Effector CD8-positive, alpha-beta T cell (primary cell): ENCODE measurements at places on chromosomes 6 and 20.

DNA sequence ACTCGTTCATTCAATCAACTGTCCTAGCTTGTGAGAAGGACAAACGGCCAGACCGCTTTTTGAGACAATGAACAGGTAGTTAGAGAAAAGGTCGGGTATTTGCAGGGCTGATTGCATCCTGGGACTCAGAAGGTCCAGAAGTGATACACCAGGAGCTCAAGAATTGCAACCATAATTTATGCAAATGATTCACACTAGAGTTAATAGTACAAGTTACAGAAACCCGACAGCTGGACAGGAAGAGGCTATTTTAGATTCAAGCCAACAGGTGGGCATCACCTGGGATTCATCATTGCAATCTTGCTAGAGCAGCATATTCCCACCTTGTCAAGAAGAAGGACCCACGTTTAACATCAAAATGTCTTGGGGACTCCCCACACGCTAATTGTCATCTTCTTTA, 83.5 kb downstream of the TNFAIP3 start:
- no peak for DNase-seq

- peak; percentile 28 for DNase-seq
Observed at GRCh38 chr6:391559-392440, at the start of gene IRF4. TSS of gene IRF4 (plus strand) at chr6:391752. CDS start at chr6:393153, 1,401 bp downstream.

GRCh38 chr6:56692523-56693245, 50.0 kb upstream of the DST start:
- no peak for DNase-seq

GRCh38 chr6:55980627-55981211, 105.3 kb upstream of the BMP5 start:
- DNase-seq, result no peak

- DNase-seq, result no peak
Observed at GRCh38 chr6:126720304-126720703, 380.4 kb downstream of the CENPW start.

- no peak for DNase-seq
Observed at GRCh38 chr6:99491171-99491570, 24.1 kb downstream of the USP45 start.

DNA sequence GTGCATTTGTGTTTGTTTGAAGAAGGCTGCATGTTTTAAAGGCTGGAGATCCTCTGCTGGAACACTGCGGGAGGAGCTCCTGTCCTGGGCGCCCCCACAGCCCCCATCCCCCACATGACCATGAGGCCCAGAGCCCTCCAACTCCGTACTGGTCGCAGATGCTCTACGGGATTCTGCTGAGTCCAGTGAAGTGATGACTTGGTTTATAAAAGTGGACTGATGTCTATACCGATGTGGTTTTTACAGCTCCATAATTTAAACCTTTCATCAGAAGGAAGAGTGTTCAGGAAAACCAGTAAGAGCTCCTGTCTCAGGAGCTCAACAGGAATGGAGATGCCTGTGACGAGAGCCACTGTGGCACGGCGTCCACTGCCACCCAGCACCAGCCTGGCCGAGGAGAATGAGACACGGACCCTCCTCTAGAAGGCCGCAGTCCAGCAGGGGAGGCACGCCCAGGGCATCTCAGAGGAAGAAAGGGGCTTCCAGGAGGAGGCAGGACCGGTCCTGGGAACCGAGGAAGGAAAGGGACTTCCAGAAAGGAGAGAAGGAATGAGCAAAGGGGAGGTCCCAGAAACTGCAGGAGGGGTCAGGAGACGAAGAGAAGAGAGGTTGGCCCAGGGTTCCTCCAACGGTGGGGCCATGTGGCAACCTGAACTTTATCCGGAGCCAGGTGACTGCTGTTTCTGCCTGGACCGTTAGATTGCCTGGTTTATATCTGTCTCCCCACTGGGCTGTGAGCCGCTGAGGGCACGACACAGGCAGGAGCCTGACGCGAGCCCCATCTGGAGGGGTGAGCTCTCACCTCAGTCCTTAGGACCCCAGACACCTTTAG, 26.9 kb downstream of the BFSP1 start:
- no peak for DNase-seq

- no peak for DNase-seq
Observed at GRCh38 chr6:163802267-163802666, 387.7 kb downstream of the QKI start.

DNA sequence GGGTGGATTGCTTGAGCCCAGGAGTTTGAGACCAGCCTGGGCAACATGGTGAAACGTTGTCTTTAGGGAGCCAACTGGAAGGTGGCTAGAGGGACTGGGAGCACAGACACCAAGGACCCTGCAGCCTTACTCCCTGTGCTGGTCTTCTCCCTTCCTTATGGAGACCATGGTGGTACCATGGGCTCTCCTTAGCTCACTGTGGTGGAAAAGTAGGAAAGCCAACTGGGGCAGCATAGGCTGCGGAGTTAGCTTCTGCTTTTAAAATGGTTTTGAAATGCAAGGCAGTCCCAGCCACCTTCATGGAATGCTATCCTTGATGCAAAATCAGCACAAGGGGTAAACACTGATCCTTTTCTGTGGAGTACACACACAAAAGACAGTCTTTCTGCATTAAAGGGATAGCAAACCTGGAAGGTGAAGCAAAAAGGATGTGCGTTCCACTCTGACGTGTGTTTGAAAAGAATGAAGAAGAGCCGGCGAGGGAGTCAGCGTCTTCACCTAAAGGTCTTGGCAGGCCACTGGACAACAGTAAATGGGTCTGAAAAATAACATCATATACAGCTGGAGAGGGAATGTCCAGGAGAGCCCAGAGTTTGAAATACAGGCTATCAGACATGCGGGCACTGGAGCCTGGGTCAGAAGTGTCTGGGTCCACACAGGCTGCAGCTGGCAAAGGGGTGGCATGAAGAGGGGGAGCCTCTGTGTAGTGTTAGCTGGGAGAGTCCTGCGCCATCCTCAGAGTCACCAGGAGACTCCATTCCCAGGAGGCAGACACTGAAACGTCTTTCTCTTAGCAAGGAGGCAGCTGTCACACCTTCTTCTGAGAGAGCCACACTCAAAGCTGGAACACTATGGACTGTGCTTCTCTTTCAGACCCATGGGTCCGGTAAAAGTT, 58.5 kb downstream of the GPR6 start:
- DNase-seq, result no peak

- DNase-seq, result no peak
Observed at GRCh38 chr20:50308166-50308512, 117.5 kb downstream of the CEBPB start.

DNA sequence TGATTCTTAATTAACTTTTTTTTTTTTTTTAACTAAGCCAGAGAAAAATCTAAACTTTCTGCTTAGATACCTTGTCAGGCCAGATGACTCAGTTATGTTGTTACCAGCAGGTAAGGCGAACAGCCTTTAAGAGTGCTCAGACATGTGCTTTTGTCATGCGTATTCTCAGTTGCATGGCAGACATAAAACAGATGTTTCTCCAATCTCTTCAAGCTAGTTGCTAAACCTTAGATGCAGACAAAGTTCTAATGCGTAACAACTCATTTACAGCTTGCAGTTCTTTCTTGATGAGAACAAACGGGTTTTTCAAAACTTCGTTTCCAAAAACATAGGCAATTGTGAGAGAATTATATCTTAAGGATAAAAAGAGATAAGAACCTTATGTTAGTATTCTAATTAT, 49.6 kb upstream of the GFRAL start:
- no peak for DNase-seq

GRCh38 chr6:46932526-46933319, 11.0 kb upstream of the ADGRF5 start:
- DNase-seq, result no peak

DNA sequence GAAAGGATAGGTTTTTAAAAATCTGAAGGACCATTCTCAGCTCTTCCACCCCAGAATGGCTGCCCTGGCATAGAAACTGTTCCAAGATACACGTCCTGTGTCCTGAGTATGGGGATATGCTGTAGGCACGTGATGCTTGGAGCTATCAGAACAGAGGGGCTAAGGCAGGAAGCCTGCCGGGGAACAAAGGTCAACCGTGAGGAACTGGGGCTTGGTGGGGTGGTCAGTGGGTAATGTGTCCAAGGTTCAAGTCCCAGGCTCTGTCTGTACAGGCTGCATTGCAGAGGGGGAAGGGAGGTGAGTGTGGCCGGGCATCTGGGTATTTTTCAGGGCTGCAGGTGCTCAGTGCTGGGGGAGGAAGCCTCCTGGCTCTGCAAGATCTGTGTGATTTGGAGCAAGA, 479.6 kb upstream of the CHD6 start:
- DNase-seq, result no peak

GRCh38 chr6:133983099-133983939, 30.3 kb downstream of the TBPL1 start:
- DNase-seq, result peak; percentile 2

DNA sequence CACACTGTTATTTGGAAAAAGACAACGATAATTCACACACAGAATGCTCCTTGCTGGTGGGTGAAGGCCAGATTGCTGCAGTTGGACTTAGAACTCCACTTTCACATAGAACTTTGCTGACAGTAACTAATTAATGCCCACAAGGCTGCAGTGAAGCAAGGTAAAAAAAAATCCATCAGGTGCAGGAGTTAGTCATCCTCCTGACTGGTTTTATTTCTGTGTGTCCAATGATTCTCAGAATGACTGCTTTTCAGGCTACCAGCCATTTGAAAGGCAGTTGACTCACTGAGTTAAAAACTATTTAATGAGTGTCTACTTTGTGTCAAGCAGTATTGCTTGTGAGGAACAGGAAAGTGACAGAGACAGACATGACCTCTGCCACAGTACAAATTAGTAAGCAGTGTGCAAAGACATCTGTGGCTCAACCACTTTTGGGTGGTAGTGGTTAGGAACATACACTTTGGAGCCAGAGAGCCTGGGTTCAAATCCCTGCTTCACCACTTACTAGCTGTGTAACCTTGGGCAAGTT, 41.9 kb downstream of the ELOVL5 start:
- no peak for DNase-seq

DNA sequence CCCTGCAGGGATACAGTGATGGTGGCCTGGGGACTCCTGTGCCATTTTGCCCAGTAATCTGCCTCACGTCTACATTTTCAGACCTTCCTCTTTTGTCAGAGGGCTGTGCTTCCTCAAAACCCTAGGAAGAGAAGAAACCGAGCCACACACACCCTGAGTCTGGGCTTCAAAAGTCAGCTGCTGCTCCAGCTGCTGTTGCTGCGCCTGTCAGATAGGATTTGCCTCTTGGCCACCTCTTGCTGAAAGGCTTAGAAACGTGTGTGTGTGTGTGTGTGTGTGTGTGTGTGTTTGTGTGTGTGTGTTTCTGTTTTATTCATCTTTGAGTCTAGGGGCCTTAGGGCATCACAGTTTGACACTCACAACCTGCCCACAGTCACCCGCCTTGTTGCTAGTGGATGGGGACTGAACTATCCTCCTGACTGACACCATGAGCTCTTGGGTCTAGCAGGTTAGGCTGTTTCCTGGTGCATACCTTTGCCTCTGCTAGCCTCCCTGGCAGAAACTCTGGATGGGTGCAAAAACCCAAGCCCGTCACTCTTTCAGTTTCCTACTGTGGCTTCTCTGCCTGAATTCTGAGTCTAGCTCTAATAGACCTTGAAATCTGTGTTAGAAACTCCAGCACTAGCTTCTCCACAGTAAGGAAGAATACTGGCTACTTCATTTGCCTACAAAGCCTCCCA, 94.9 kb upstream of the CEP85L start:
- DNase-seq, result no peak

DNA sequence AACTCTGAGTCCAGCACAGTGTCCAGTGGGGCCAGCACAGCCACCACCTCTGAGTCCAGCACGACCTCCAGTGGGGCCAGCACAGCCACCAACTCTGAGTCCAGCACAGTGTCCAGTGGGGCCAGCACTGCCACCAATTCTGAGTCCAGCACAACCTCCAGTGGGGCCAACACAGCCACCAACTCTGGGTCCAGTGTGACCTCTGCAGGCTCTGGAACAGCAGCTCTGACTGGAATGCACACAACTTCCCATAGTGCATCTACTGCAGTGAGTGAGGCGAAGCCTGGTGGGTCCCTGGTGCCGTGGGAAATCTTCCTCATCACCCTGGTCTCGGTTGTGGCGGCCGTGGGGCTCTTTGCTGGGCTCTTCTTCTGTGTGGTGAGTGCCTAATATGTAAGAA, 3.8 kb downstream of the MUC21 start:
- no peak for DNase-seq

DNA sequence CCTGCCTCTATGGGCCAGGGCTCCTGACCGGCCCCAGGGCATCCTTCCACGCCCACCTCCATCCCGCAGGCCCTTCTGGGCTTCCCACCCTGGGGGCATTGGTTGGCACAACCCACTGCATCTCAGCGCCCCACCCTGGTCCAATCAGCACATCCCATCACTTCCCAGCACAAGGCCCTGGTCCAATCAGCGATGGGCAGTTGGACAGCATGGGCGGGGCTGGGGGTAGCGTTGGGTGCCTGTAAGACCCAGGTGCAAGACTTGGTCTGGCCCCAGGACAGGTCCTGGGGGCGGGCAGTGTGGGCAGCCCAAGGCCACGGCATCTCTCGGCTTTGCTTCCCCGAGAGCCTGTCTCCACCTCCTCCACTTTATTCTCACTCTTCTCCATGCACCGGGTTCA, 298.5 kb downstream of the BMP7 start:
- no peak for DNase-seq

DNA sequence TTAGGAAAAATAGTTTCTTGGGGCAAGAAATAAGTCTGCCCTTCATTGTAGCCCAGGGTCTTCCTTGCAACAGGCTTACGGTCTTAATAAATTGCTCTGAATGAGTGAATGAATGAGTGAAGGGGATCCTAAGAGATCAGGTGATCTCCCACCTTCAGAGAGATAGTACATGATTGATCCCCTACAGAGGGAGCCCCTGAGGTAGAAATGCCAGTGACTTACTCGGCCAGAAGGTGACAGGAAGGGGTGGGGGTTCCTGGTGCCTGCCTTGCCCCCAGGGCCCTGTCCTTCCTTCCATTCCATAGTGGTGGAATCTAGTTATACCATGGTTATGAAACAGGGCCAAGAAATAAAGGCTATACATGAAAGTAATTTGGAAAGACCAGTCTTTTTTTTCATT, 215.3 kb upstream of the SSTR4 start:
- no peak for DNase-seq

- no peak for DNase-seq
Observed at GRCh38 chr6:13762611-13763441, 51.2 kb upstream of the RANBP9 start.

DNA sequence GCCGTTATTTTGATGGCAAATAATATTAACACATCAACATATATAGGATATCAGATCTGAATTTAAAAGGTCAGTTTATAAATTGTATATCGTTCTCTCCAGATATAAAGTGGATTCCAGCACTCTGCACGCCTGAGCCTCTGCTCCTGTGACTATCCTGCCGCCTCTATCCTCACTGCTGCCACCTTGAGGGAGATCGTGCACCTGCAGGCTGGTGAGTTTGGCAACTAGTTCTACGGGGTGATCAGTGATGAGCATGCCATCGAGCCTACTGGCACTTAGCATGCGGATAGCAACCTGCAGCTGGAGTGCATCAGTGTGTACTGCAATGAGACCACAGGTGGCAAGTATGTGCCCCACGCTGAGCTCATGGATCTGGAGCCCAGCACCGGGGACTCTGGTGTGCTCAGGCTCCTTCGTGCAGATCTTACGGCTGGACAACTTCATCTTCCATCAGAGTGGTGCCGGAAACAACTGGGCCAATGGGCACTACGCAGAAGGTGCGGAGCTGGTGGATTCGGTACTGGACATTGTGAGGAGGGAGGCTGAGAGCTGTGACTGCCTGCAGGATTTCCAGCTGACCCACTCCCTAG, 84.9 kb downstream of the FBXO5 start:
- peak; percentile 28 for DNase-seq
